ENCODE measurements at places on chromosomes 6 and 20. TPM values are rescaled to one million over a fixed set of nuclear protein-coding genes. Genes with fewer than 3 reads are reported as not detected.

SEL1L2 gene
- 2.5 TPM for total RNA-seq

CNKSR3 gene
- 9.9 TPM for total RNA-seq

TM9SF4 gene
- 27.9 TPM for total RNA-seq

WFDC5 gene
- not detected for total RNA-seq

PAX1 gene
- total RNA-seq: not detected

EDN3 gene
- 0.28 TPM for total RNA-seq

SLPI gene
- total RNA-seq: not detected

TGM3 gene
- 0.31 TPM for total RNA-seq

LAMA4 gene
- 0.50 TPM for total RNA-seq

GNAS gene
- total RNA-seq: 794 TPM

C20orf141 gene
- not detected for total RNA-seq

PCK1 gene
- not detected for total RNA-seq

ASF1A gene
- 54.8 TPM for total RNA-seq

TFEB gene
- 0.13 TPM for total RNA-seq

HSPA12B gene
- 0.71 TPM for total RNA-seq

CEP85L gene
- total RNA-seq: 12.6 TPM

MOXD1 gene
- total RNA-seq: 2.3 TPM

LY6G6C gene
- not detected for total RNA-seq

BPIFA1 gene
- not detected for total RNA-seq

KLHDC3 gene
- 122 TPM for total RNA-seq

TINAG gene
- total RNA-seq: not detected

NHSL1 gene
- total RNA-seq: 12.1 TPM

PCIF1 gene
- total RNA-seq: 9.5 TPM

DOP1A gene
- 61.9 TPM for total RNA-seq

TRIM31 gene
- total RNA-seq: not detected

TCF15 gene
- 0.07 TPM for total RNA-seq

SOX18 gene
- not detected for total RNA-seq

GLP1R gene
- 1.3 TPM for total RNA-seq

HLA-DOA gene
- 38.0 TPM for total RNA-seq

NRSN1 gene
- total RNA-seq: 0.19 TPM

PRKN gene
- 2.8 TPM for total RNA-seq

CAPN11 gene
- 0.40 TPM for total RNA-seq

GUCA1A gene
- 3.4 TPM for total RNA-seq

OR2H2 gene
- not detected for total RNA-seq

COL9A3 gene
- 10.5 TPM for total RNA-seq

SYTL3 gene
- total RNA-seq: 0.25 TPM

TBX18 gene
- total RNA-seq: not detected

ACSS1 gene
- not detected for total RNA-seq

C2 gene
- 1.1 TPM for total RNA-seq

GPLD1 gene
- 8.3 TPM for total RNA-seq

ROS1 gene
- not detected for total RNA-seq

LPA gene
- not detected for total RNA-seq

UBE2C gene
- total RNA-seq: 325 TPM

SLC32A1 gene
- total RNA-seq: 0.04 TPM

TRIM10 gene
- not detected for total RNA-seq
